ENCODE measurements at places on chromosomes 13 and 19.

GRCh38 chr13:60397704-60398378 is 821 bp downstream of the TDRD3 start:
- peak; percentile 37 for DNase-seq

- DNase-seq = no peak
These were observed 4.3 kb upstream of the KCTD4 start for GRCh38 chr13:45205124-45205523.

DNA sequence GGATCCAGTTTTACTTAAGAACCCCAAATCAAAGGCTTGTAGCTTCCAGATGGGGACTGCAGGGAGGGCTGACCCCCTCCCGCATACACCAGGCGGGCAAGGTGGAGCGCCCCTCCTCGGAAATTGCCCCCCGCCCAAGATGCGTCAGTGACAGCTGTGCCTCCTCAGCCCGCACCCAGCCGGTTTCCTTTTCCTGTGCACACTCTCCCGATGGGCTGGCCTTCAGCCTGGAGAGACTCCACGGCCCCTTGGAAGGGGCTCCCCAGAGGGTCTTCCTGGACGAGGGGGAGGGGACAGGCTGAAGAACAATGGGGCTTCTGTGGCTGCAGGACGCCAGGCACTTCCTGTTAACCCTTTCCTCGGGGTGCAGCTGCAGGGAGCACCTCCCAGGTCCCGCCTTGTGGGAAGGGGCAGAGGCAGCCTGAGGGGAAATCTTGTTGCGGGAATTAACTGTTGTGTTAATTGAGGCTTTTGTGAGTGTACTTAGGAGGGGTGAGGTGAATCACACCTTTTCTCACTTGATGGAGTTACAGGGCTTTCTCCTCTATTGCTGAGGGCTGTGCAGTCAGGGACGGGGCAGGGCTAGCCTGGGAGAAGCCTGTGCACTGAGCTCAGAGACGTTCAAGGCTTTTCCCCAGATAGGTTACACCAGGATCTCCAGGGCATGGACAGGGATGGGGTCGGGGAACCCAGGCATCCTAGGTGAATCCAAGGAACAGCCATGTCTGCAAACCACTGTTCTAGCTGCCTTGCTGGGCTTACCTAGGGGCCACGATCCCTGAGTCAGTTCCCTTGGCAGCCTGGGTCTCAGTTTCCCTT is 14.3 kb downstream of the IER2 start:
- DNase-seq = peak; percentile 43

- no peak for DNase-seq
These were observed 1042.9 kb downstream of the UQCRFS1 start for GRCh38 chr19:28170066-28170465.

DNA sequence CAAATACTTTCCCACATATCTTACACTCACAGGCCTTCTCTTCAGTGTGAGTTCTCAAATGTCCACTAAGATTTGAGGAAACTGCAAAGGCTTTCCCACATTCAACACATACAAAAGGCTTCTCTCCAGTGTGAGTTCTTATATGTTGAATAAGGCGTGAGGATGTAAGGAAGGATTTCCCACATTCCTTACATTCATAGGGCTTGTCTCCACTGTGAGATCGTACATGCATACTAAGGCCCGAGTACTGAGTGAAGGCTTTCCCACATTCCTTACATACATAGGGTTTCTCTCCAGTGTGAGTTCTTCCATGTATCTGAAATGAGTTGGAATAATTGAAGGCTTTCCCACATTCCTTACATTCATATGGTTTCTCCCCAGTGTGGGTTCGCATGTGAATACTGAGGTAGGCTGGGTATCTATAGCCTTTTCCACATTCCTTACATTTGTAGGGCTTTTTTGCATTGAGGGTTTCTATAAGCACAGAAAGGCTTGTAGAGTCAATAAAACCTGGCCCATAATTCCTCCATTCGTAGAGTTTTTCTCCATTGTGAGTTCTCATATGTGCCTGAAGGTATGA is 9.6 kb downstream of the ZNF426 start:
- DNase-seq = no peak

DNA sequence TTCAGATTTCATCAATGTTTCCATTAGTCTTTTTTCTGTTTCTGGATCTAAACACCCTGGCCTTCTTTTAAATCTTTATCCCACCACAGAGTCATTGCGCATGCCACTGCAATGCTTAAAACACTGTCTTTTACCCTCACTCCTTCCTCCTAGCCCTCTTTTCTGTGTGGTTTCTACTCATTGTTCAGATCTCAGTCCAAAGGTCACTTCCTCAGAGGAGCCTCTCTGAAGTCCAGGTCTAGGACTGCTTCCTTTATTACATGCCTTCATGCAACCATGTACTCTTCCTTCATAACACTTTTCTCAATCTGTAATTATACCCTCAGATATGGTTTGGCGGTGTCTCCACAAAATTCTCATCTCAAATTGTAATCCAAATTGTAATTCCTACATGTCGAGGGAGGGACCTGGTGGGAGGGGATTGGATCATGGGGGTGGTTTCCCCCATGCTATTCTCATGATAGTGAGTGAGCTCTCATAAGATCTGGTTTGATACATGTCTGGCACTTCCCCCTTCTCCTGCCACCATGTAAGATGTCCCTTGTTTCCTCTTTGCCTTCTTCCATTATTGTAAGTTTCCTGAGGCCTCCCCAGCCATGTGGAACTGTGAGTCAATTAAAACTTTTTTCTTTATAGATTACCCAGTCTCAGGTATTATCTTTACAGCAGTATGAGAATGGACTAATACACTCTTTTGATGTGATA is 808.9 kb downstream of the DIAPH3 start:
- no peak for DNase-seq

- DNase-seq = no peak
These were observed 419 bp downstream of the MRPS31 start for GRCh38 chr13:40770609-40770933.

DNA sequence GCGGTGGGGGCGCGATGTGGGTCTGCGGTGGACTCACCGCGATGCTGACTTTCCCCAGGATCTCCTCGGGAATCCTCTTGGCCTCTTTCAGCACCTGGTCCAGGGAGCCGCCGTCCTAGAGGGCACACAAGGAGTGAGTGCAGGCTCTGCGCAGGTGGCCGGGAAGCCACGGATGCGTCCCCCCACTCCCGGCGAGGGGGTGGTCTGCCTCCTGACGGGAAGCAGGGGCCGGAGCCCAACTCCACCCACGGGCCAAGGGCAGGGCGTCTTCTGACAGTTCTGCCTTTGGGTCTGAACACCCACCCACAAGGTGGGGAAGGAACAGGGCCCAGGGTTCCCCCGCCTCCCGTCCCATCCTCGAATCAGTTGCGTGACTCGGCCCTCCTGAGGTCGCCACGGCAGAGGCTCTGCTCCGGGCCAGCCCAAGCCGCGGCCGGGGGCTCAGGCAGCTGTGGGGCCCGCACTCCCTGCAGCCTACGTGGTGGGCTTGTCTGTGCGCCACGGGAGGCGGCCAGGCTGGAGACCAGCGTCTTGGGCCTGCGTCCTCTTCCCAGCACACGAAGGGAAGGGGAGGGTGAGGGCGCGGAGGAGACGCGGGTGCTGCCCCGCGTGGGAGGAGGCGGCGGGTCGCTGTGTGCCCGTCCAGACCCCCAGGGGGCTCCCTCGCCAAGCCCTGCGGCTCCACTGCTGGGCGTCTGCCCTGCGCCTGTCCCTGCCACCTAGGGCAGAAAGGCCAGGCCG is 21.4 kb downstream of the MAP2K2 start:
- DNase-seq = no peak

DNA sequence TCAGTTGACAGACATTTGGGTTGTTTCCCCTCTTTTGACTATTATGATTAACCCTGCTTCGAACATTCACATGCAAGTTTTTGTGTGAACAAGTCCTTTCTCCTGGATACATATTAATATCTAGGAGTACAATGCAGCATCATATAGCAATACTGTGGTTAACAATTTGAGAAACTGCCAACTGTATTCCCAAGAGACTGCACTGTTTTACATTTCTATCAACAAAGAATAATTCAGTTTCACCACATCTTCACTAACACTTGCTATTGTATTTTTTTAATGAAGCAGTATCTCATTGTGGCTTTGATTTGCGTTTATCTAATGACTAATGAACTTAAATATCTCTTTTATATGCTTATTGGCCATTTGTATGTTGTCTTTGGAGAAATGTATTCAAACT is 184.6 kb upstream of the NBEA start:
- DNase-seq = no peak

GRCh38 chr13:91529739-91530482 is 131.5 kb downstream of the GPC5 start:
- no peak for DNase-seq

- no peak for DNase-seq
These were observed 84.1 kb upstream of the KLF12 start for GRCh38 chr13:74218291-74218690.

GRCh38 chr19:38793177-38793576 is 4.2 kb downstream of the LGALS7B start:
- DNase-seq = peak; percentile 12

DNA sequence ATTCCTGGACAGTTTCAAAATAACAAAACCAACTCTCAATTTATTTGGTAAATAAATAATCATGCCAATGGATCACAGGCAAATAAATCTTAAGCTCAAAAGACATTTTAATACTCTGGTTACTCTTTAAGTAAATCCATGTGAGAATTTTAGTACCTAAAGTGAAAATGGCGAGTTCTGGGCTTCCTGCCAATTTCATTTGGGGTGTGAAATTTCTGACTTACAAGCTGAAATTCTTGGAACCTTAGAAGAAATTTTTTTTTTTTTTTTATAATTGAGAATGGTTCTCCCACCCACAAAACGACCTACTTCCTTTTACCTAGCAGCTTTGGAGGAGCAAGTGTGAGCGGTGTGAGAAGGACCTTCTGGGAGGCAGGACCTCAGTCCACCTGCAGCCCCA is 354.5 kb upstream of the NBEA start:
- no peak for DNase-seq

GRCh38 chr13:31011901-31012654 is 79.6 kb downstream of the TEX26 start:
- DNase-seq = no peak

- no peak for DNase-seq
These were observed 9.1 kb downstream of the ZMYM2 start for GRCh38 chr13:19967621-19968020.

GRCh38 chr19:17868669-17869068 is 3.1 kb upstream of the SLC5A5 start:
- no peak for DNase-seq

GRCh38 chr13:112346173-112346898 is 29.8 kb upstream of the SPACA7 start:
- no peak for DNase-seq

DNA sequence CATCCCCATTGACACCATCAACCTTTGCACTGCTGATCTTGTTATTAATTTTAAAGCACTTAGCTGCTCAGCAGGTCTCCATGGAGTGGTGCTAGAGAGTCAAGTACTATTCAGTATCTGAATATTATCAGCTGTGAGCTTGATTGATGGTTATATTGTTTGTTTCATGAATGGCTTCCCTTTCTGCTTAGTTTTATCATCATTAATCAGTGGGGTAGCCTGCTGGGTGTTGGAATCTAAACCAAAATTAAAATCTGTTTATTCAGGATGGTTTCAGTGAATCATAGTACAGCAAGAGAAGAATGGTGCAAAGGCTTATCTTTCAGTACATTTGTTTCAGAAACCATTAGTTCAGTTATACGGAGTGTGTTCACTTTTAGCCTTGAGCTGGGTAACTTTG is 42.5 kb upstream of the SCEL start:
- DNase-seq = no peak

DNA sequence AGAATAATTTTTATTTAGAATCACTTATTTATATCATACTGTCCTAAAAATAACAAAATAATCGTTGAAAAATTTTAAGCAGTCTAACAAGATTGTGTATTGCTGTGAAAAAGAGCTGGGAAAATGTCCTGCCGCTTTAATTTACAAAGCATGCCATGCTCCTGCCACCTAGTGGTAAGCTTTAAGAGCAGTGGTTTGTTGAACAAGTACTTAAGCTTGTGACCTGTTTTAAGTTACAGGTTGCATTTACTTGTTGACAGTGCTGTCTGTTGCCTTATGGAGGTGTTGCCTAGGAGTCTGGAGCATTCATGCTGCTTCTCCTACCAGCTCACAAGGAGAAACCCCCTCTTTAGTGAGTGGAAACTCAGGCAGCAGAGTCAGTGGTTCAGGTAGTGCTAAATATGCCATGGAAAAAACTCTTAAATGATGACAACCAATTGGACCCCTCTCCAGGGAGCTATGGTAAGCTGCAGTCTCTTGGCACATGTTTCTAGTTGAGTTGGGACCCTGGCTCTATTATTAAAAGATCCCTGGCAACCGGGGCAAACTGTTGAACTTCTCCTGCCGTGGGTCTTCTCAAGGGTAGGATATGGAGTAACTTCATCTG is 68.4 kb downstream of the SPATA13 start:
- DNase-seq = no peak

DNA sequence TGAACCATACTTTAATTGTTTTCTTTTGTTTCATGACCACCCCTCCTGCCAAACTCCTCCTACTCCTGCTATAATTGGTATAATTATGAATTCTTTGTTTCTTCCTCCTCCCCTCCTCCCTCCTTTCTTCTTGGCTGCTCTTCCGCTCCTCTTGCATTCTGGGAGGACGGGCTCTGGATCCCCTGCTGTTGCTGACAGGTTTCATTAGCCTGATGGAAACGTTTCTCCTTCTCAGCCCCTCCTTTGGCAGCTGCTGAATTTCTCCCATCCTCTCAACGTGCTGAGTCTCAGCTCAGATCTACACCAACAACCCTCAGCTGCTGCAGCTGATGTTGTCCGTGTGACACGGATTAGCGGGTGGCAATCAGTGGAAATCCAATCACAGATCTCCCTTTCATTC is 97.1 kb upstream of the UBAC2 start:
- DNase-seq = no peak

- DNase-seq = no peak
These were observed 593.5 kb downstream of the KCTD12 start for GRCh38 chr13:76292726-76293125.

GRCh38 chr13:46334035-46334822 is 52.8 kb downstream of the RUBCNL start:
- no peak for DNase-seq

DNA sequence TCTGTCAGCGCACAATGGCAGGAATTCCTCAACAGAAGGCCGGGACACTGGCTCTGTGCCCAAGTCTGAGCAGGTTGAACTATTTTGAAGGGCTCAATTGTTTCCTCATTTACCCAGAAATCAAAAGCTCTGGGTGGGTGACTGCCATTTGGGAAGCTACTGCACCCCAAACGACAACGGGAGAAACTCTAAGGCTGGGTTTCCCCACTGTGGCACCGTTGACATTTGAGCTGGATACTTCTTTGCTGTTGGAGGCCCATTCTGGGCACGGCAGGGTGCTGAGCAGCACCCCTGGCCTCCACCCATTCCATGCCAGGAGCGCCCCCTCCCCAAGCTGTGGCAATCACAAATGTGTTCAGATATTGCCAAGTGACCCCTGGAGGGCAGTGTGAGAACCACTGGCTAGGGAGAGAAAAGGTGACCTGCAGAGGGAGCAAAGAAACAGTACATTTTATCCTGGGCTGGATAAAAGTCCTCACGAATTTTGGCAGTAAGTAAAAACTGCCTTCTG is 62.5 kb downstream of the RFX2 start:
- DNase-seq = no peak

DNA sequence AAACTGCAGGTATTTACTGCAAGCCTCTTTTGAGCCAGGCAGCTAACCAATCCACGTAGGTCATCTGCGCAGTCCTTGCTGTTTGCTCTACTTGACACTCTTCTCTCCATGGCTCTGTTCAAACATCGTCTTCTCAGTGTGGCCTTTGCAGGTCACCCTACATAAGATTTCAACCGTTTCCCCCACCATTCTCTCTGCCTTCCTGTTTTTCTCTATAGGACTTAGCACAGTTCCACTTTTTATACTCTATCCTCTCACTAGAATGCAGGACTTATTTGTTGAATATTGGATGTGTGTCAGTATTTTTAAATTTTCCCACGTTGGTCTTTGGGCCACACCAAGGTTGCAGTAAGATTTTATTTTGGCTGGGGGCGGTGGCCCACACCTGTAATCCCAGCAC is 1.7 kb upstream of the FBXW9 start:
- no peak for DNase-seq

Measured in anterior cingulate cortex (tissue), 58 donors.